Stimulated activated CD4-positive, alpha-beta T cell treated with anti-CD3 and anti-CD28 coated beads, Interleukin-1b, Interleukin-23, amount 100 ng/mL, for 48 hours (primary cell): ENCODE measurements at places on chromosomes 12 and 14.

- no peak for DNase-seq
These were observed 2.4 kb downstream of the PRKD1 start for GRCh38 chr14:29925101-29925722.

DNA sequence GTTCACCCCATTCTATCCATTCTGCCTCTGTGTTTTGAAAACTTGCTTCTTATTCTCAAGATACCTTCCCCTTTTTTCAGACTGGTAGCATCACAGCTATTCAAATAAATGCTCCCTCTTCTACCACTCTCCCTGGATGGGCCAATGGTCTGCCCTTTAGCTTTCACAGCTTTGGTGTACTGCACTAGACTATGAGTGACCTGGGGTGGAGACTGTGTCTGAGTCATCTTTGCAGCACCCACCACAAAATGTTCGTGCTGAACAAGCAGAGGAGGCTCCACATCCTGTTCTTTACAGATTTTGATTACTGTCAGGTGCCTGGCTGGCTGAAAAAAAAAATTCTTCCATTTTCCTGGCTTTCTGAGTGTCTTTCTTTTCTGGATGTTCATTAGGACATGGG is 1104.1 kb upstream of the TMEM132C start:
- peak; percentile 50 for DNase-seq

DNA sequence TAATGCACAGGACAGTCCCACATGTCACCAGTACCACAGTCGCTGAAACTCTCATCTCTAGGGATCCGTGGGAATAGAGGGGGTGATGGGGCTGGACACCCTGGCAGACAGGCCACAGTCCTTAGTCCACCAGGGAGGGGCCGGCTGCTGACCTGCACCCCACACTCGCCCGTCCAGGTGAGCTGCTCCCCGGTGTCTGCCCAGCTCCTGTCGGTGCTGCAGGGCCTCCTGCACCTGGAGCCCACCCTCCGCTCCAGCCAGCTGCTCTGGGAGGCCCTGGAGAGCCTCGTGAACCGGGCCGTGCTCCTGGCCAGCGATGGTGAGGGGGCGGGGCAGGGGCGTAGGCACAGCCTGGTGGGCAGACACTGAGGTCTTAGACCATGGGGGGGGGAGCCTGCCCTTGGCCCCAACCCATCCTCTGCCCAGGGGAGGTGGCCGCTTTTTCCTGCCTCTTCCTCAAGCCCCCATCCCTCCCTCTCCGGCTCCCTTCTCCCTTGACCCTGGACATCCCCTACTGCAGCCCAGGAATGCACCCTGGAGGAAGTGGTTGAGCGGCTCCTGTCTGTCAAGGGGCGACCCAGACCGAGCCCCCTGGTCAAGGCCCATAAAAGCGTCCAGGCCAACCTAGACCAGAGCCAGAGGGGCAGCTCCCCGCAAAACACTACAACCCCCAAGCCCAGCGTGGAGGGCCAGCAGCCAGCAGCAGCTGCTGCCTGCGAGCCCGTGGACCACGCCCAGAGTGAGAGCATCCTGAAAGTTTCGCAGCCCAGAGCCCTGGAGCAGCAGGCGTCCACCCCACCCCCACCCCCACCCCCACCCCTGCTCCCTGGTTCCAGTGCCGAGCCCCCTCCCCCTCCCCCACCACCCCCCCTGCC is 17.1 kb upstream of the ADSS1 start:
- no peak for DNase-seq

GRCh38 chr12:10226086-10226485 is 13.4 kb downstream of the GABARAPL1 start:
- no peak for DNase-seq

- DNase-seq = no peak
These were observed 409.3 kb downstream of the PRKD1 start for GRCh38 chr14:29518335-29518734.

DNA sequence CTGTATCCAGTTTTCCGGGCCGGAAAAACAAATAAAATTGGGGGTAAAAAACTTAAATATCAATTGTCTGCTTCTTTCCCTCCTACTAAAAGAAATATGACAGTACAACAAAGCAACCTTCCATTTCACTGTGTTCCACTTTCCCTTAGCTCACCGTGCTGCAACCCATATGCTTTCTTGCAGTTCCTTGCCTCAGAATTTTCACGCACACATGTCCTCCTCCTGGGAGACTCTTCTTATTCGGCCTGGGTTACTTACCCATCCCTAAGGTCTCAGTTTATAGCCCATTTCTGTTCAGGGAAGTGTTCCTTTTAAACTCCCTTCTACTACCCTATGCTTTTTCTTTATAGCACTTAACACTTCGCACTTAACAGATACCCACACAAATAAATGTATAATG is 4.5 kb upstream of the MAGOHB start:
- no peak for DNase-seq

- DNase-seq = no peak
These were observed 82.9 kb upstream of the GPHB5 start for GRCh38 chr14:63401646-63402045.

- no peak for DNase-seq
These were observed 4.8 kb downstream of the ABHD4 start for GRCh38 chr14:22602862-22603261.

- peak; percentile 54 for DNase-seq
These were observed 101.9 kb upstream of the SFSWAP start for GRCh38 chr12:131608740-131609690.

DNA sequence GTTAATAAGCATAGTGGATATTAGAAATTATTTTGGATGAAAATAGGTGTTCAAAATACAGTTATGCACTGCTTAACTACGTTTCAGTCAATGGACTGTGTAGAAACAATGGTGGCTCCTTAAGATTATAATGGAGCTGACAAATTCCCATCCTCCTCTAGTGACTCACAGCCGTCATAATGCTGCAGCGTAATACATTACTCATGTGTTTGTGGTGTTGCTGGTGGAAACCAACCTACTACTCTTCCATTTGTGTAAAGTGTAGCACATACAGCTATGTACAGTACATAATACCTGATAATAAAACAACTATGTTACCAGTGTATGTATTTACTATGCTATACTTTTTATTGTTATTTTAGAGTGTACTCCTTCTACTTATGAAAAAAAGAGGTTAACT is 111.2 kb upstream of the TMCC3 start:
- peak; percentile 8 for DNase-seq
